HT1080 (cell line): ENCODE measurements at places on chromosomes 3 and 15. TPM values are rescaled to one million over a fixed set of nuclear protein-coding genes. Genes with fewer than 3 reads are reported as not detected.

Gene DNASE1L3
- total RNA-seq = not detected in 2 replicates

Gene SOX14
- not detected in 2 replicates for total RNA-seq

Gene GPR62
- total RNA-seq = 0.08 and 0.23 TPM in 2 replicates

Gene HYAL2
- total RNA-seq = 91.6 and 97.5 TPM in 2 replicates

Gene UBR1
- 23.6 and 24.7 TPM in 2 replicates for total RNA-seq

Gene HHATL
- not detected in 2 replicates for total RNA-seq

Gene LRRC15
- 0.30 and 0.40 TPM in 2 replicates for total RNA-seq

Gene CD276
- total RNA-seq = 51.6 and 69.2 TPM in 2 replicates

Gene CHRM5
- 0.03 TPM in 1 of 2 replicates, not detected in the other for total RNA-seq

Gene PRSS50
- total RNA-seq = not detected in 2 replicates

Gene VPS33B
- 11.6 and 12.7 TPM in 2 replicates for total RNA-seq

Gene SPATA12
- 0.80 and 1.6 TPM in 2 replicates for total RNA-seq

Gene UPK1B
- 0.03 TPM in 1 of 2 replicates, not detected in the other for total RNA-seq

Gene C3orf85
- not detected in 2 replicates for total RNA-seq

DNA sequence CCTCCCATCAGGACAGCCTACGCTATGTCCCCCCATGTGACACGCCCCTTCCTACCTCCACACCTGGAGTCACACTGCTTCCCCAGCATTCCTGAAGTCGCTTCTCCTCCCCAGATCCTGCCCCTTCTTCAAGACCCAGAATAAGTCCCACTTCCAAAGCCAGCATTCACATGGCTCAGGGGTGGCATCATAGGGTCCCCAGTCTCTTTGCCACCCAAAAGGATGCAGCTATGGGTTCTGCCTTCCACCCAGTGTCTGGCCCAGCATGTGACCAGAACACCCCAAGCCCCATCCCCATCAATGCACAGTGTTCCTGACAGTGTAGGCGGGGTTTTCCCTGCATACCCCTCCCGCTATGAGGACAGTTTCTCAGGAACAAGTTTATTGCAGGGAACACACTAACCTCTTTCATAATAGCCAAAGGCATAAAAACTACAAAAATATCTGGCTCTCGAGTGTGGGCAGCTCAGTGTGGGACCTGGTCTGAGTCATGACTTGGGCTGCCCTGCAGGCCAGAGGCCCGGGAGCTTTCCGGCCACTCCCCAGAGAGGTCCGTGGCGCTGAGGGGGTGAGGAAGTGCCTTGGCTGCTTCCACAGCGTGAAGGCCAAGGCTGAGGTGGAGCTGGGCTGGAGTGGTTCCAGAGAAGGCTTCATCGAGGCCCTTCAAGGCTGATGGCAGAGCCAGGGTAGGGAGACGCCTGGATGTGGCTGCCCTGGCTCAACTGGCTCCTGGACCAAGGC lies 5.8 kb downstream of the ISLR start:
- DNase-seq = peak; percentile 91

GRCh38 chr3:126496894-126497850 lies 20.4 kb downstream of the UROC1 start:
- no peak for DNase-seq

- no peak for DNase-seq
These were observed 12.7 kb upstream of the CILP start for GRCh38 chr15:65223996-65224395.

GRCh38 chr15:81322676-81323253 lies 1.2 kb downstream of the STARD5 start:
- no peak for DNase-seq

DNA sequence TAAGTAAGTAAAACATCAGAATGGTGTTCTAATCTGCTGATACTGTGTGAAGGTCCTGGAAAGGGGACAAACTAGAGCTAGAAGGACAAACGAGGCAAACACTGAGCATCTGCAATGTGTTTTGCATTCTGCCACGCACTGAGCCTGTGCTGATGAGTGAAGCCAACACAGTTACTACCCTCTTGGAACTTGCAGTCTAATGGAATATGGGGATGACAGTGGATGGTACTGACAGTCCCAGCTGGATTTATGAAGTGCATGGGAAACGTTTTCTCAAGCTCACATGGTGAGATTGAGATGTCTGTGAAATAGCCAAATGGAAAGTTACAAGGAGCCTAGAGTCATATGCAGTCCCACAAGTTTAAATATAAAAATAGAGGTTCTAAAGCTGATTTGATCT lies 86.6 kb downstream of the FOXB1 start:
- no peak for DNase-seq

- DNase-seq = no peak
These were observed 250.9 kb upstream of the TPM1 start for GRCh38 chr15:62791694-62792093.

GRCh38 chr3:152352554-152352953 lies 83.8 kb downstream of the MBNL1 start:
- no peak for DNase-seq

DNA sequence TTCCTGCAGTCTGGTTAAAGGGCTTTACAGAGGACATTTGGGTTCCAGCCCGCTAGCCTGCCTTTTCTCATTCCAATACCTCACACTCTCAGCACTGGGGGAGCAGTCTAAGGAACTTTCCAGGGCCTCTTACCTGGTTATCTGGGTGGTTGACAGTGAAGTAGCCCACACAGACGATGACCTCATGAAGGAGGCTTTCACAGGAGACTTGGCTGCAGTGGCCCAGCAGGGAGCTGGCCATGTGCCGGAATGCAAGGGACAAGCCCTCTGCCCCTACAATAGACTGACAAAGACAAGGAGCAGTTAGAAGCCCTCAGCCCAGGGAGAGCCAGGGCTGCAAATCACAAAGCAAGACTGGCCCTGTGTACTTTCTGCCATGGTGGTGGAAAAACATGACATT lies 39.5 kb downstream of the ISL2 start:
- no peak for DNase-seq

DNA sequence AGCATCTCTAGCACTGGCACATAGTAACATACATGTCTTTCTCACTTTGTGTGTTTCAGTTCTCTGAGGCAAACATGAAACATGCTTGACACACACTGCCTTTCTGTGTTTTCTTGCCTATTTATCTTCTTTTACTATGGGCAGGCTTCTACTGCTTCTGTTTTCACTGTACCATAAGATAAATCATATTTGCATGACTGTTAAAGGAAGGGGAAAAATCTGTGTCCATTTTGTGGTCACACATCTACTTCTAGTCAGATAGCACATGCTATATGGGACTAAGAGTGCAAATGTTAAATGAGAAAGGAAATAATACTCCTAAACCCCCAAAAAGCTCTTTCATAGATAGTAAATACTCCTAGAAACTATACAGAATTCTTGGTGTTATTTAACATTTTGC lies 386.4 kb downstream of the ZBTB20 start:
- DNase-seq = no peak

DNA sequence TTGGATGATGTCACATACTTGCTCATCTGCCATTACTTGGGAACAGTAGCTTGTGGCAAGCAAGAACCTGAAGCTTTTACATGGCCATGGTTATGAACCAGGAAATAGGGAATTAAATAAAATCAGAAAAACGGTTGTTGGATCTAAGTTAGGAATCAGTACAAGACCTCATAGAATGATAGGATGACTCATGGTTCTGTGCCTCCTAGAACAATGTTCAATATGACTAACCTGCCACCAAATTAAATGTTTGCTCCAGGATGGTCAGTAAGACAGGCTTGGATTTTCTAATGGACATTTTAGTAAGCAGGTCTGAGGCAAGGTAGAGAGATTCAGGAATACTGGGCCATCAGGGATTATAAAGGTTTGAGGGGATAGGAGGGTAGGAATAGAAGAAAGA lies 218.9 kb downstream of the PLOD2 start:
- DNase-seq = peak; percentile 74

DNA sequence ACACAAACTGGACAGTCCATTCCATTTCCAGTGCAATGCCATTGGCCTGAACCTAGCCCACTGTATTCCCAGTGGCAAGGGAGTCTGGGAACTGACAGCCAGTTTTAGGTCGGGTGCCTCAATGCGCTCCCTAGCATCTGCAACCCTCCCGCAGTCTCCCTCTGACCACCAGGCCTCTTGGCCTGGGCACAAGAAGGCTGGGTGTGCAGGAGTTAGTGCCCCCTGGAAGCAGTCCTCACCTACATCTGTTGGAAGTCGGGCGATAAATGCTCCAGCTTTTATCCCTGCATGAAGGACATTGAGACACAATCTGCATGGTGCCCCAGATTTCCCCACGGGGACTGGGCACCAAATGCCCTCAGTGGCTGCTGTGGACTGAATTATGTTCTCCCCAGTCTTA lies 12.7 kb downstream of the C3orf22 start:
- DNase-seq = no peak

DNA sequence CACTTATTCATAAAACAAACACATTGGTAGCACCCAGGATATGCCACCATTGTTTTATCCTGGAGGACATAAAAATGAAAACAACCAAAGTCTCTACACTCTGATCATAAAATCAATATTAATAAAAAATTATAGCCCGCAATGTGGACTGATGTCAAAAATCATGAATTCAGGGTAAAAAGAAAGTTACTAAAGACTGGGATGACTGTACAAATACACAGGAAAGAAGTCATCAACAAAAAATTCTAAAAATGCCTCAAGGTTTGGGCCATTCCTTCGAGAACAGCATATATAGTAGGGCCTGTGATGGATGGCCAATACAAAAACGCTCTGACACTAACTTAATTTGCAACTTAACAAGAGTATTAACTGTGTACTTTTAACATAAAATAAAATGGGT lies 76.8 kb downstream of the THBS1 start:
- DNase-seq = peak; percentile 67

GRCh38 chr3:49024449-49024848 lies 2.5 kb downstream of the NDUFAF3 start:
- DNase-seq = no peak

GRCh38 chr15:84887938-84888337 lies 3.5 kb downstream of the SLC28A1 start:
- no peak for DNase-seq

- DNase-seq = no peak
These were observed 204.5 kb upstream of the UBE2E1 start for GRCh38 chr3:23601091-23601822.

DNA sequence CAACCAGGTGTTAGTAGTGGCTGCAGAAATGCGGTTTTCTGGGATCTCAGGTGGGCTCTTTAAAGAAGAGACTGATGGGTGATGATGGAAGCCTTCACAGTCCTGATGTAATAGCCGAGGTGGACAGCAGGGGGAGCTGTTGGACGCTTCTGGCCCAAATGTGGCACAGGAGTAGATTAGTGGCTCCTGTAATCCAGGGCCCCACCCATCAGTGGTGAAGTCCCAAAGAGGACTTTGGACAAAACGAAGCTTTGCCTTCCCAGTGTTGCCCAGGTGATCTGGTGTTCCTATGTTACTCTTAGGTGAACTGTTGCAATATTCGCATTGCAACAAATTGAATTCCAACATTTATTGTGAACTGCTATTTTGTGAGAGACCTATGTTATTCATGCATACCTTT lies 31.8 kb upstream of the MYZAP start:
- DNase-seq = peak; percentile 68

DNA sequence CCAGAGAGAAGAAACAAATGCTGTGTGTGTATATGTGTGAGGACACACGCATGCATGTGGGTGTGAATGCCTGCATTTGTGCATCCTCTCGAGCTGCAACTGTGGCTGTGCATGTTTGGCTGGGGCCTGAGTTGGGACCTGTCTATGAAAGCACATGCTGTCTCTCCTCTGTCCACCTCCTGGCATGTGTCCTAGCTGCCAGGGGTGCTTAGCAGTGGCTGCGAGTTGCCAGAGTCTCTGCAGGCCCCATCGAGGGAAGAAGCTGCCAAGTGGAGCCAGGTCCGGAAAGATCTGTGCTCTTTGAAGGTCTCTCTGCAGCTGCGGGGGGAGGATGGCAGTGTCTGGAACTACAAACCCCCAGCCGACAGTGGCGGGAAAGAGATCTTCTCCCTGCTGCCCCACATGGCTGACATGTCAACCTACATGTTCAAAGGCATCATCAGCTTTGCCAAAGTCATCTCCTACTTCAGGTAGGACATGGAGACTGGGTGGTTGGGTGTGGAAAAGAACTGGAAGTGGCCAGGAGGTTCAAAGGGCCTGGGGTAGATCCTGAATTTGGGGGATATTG lies 30.7 kb downstream of the NR1I2 start:
- no peak for DNase-seq

- DNase-seq = peak; percentile 77
These were observed 36.3 kb upstream of the GNB5 start for GRCh38 chr15:52227456-52227855.

GRCh38 chr15:29379647-29380046 lies 110.0 kb upstream of the NSMCE3 start:
- DNase-seq = no peak

GRCh38 chr15:79065706-79066376 lies 24.7 kb downstream of the RASGRF1 start:
- DNase-seq = no peak

DNA sequence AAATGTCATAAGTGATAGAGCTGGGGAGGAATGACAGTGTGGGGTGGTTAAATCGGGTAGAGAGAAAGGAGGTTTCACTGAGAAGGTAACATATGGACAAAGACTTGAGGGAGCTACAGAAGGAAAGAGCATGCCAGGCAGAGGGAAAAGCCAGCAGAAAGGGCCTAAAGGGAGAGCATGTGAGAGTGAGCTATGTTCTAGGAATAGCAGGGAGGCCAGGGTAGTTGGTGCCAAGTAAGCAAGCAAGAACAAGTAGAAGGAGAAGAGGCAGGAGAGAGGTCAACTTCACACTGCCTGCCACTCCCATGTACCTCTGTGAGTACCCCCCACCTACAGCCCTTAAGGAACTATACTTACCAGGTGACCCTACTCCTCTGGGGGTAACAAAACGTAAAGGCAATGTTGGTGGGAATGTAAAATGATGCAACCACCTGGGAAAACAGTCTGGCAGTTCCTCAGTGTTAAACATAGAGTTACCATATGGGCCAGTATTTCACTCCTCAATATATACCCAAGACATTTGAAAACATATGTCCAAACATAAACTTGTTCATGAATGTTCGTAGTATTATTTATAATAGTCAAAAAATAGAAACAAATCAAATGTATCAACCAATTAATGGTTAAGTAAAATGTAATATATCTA lies 67.6 kb downstream of the SFMBT1 start:
- no peak for DNase-seq

- DNase-seq = no peak
These were observed 12.4 kb upstream of the FGF7 start for GRCh38 chr15:49410641-49411040.

DNA sequence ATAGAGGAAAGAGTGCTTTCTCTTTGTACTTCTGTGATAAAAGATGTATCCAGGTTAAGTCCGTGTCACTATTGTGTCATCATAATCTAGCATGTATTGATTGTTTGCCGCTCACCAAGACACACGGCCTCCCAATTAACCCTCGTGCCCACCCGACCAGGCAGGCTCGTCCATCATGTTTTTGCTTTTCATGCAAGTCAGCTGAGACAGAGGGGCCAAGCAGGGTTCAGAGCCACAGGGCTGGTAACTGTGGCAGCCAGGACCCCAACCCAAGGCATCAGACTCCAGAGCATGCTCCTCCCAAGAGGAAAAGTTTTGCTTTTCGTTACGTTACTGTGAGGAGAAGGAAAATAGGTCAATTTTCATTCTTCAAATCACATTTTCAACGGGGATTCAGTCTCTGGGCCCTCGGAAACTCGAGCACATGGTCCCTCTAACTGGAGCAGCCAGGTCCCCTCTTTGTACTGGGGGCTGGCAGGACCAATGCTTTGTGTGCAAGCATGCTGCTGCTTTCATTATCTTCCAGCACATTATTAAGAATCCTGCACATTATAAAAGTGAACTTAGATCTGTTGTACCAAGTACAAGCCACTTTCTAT lies 161.1 kb upstream of the TOPAZ1 start:
- DNase-seq = no peak
